Effector memory CD8-positive, alpha-beta T cell (primary cell): ENCODE measurements at places on chromosomes 7 and 10.

DNA sequence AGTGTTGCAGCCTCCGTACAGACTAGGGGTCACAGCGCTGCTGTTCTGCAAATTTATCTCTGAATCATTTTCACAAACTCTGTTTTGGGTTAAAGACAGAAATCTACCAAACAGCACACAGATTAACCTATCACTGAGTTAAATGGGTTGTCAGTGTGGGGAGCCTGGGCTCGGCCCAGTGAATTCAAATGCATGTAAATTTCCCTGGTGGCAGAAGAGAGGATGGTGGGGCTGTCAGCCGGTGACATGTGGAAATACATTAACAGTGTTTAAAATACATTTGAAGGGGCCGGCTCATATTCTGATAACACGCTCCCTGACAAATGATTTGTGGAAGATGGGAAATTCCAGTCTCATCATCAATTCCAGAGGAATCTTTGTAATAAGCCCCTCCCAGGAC is 309.6 kb upstream of the MKI67 start:
- DNase-seq: no peak

DNA sequence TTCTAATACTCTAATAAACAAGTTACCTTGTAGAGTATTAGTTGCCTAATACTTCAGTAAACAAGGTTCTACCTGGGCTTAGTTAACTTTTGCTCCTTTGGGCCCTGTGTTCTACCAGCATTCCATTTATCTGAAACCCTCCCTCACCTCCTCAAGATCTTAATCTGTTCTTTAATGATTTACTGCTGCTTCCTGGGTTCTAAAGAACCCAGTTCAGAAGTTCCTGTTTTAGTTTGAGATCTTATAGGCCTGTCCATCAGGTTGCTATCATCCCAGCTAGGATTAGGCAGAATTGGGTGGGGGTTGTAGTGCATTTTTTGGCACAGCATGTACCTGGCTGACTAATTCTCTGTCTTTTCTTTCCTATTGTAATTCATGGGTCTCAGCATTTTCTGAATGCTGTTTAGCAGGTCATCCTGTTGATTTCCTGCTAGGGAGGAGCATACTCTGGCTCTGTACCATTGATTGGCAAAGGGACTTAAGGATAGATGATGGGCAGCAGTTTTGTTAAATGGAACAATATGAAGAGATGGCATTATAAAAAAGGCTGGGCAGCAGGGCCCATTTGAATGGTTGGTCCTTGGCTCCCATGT is 53.7 kb upstream of the TMEM248 start:
- DNase-seq: no peak

DNA sequence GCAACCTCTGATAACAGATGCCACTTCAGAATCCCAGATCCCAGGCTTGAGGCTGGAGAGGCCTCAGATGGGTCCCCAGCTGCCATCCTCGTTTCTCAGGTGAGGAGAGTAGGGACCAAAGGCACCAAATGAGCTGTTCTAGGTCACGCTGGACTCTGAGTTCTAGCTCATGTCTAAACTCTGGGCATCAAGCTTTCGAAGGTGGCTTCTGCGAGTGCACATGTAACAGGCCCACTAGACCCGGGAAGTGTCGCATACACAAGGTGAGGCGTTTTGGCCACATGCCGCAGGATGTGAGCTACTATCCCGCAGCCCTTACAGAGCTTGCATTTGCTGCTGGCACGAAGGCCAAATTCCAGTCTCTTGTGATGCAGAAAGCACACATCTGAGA is 355.1 kb upstream of the SHH start:
- no peak for DNase-seq

- no peak for DNase-seq
Observed at GRCh38 chr10:51121861-51122260, 47.6 kb downstream of the PRKG1 start.

DNA sequence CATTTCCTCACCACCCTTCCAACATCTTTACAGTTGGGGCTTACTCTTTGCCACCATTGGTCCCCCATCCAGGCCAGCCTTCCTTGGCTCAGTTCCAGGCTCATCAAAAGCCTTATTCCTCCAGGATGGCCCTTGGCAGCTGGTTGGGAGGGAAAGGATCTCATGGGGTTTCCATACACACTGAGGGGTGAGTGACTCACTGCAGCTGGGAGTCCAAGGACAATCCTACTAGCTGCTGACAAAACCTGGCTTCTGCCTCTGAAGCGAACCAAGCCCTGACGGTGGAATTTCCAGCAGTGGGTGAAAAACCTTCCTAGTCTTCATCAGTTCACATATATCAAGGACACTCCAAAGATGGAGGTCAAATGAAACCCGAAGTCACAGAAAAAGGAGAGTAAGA is 22.9 kb downstream of the CRHR2 start:
- no peak for DNase-seq

GRCh38 chr10:3716093-3716492 is 68.9 kb downstream of the KLF6 start:
- no peak for DNase-seq

GRCh38 chr7:39624442-39624807 is 1.1 kb downstream of the RALA start:
- DNase-seq: no peak

DNA sequence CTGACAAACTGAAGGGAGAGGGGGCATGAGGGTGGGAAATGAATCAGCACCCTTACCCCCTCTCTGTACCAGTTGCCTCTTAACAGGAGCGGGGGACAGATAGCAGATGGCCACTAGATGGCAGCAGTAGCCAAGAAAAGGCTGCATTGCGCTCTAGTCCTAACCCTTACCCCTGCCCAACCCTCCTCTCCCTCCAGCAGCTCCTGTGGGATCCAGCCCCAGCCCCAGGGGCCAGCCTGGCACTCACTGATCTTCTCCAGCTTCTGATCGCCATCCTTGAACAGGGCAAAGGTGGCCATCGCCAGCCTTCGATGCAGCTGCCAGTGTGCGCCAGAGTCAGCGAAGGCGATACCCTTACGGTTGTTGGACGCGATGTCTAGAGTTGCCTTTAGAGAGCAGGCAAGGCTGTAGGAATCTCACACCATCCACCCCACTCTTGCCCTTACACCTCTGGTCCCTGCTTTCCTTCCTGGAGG is 2.2 kb downstream of the CYP17A1 start:
- peak; percentile 71 for DNase-seq

- no peak for DNase-seq
Observed at GRCh38 chr10:17153321-17153720, 23.7 kb upstream of the CUBN start.
